ENCODE measurements at places on chromosomes 1 and 21. TPM values are rescaled to one million over a fixed set of nuclear protein-coding genes. Genes with fewer than 3 reads are reported as not detected.

- DNase-seq, result no peak
Observed at GRCh38 chr1:210464519-210465039, 135.9 kb downstream of the HHAT start.

DNA sequence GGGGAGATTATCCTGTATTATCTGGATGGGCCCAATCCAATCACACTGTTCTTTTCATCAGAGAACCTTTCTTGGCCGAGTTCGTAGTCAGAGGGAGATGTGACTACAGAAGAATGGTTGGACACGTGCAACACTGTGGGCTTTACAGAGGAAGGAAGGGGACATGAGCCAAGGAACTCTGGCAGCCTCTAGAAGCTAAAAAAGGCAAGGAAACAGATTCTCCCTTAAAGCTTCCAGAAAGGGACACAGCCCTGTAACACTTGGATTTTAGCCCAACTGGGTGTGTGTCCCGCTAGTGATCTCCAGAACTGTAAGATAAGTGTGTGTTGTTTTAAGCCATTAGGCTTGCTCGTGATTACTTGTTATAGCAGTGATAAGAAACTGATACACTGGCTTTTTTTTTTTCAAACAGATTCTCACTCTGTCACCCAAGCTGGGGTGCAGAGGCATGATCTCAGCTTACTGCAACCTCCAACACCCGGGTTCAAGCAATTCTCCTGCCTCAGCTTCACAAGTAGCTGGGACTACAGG, 53.9 kb upstream of the FBXO28 start:
- no peak for DNase-seq

DNA sequence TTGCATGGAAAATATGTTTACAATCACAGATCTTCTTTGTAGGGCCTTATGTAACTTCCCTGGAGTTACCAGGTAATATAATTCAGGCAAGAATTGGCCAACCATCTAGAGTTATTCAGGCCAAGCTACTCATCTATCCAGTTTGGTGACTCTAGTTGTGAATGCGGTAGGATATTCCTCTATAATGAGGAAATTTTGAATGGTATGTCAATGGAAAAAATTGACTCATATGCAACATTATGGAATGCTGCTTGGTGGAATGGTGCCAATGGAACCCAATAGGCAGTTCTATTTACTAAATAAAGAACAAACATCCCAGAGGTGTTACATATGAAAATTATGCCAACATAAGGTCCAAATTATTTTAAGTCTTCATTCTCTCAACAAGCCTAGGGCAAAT, 5.6 kb upstream of the TNFSF18 start:
- DNase-seq, result no peak

- DNase-seq, result no peak
Observed at GRCh38 chr1:183129921-183130690, 56.0 kb upstream of the LAMC2 start.

- no peak for DNase-seq
Observed at GRCh38 chr1:61640531-61641530, 84.1 kb downstream of the TM2D1 start.

- DNase-seq, result no peak
Observed at GRCh38 chr1:235919833-235920441, 53.2 kb upstream of the LYST start.

DNA sequence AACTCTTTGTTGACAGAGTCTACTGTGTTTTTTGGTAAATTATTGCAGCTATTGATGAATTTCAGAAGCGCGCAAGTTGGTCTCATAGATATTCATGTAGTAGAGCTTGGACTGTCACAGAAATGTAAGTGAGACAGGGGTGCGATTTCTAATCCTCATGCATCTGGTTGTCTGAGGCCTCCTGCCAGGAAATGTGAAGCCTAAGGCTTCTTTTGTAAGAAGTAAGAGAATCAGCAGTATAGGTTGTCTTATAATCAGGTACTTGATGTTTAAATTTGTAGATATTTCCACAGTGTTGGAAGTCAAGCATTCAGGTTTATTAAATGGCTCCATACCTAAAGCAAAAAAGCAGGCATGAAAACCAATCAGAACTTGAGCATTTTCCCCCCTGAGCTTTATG, 332.9 kb upstream of the FMN2 start:
- DNase-seq, result no peak

GRCh38 chr1:179917601-179918429, 35.7 kb downstream of the TOR1AIP1 start:
- DNase-seq, result no peak

GRCh38 chr1:15180945-15181523, 27.5 kb downstream of the TMEM51 start:
- DNase-seq, result no peak

DNA sequence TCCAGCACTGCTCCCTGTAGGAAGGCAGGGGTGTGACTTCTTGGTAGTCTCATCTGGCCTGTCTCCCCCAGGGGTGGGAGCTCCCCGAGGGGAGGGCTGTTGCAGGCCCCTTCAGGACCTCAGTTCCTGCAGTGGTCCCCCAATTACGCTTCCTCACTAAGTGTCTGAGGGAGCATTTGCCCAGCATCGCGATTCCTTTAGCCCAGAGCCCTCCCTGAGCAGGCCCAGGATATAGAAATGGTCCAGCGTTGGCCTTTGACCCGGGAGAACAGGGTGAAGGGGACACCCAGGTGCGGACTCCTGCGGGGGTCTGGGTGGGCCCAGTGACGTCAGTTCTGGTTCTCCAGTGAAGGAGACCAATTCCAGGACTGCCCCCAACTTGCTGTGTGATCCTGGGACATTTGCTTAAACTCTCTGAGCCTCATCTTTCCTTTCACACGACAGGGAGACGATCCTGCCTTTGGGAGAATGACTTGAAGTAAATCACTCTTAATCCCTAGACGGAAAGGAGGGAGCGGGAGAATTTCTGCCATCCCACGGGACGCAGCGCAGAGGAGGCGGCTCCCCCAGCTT, 32.6 kb upstream of the BTG2 start:
- no peak for DNase-seq

DNA sequence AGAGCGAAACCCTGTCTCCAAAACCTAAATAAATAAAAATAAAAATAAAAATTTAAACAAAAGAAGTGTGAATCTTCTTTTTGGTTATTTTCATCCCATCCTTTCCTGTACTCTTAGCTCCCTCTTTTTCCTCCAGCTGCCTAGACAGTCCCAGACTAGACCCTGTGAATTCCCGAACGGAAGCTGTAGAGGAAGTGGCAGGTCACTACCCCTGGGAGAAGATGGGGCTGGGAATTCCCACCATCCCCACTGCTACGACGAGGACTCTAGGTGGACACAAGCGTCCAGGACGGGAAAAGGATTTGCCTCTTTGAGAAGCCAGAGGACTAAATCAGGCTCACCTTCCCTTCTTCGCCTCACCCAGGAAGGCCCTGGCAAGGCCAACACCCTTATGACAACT, 12.6 kb downstream of the RHBDL2 start:
- peak; percentile 34 for DNase-seq

- no peak for DNase-seq
Observed at GRCh38 chr1:208885060-208885459, 640.9 kb upstream of the PLXNA2 start.

DNA sequence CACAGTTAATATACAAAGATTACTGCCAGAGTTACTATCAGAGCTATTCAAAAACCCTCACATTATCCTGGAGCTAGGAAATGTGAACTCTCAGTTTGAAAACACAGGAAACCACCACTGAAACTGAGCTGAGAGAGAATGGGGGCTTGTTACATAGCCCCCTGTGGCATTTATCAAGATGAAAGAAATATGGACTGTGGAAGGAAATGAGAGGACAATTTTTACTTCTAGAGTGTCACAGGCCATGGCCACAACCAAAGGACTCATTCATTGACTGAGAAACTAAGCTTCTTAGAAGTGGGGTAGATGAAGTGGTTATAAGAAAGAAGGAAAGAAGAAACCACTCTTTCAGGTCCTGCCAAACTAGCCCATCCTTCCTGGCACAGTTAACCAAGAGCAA, 25.3 kb downstream of the DSTYK start:
- no peak for DNase-seq

DNA sequence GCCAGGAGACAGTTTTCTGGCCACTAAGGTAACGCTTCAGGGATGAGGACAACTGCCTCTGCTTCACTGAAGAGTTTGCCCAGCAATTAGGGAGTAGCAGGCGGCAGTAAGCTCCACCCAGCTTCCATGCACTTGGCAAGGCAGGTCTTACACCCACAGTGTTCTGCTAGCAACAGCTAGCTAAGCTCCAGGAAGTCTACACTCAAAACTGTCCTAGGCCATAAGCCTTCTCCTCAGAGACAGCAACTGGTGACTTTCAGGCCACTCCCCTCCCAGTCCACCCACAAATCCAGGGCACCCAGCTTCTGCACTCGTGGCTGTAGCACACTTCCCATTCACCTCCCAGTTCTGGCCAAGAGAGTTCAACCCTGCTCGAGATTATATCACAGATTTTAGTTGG, 47.3 kb downstream of the KMO start:
- no peak for DNase-seq

DNA sequence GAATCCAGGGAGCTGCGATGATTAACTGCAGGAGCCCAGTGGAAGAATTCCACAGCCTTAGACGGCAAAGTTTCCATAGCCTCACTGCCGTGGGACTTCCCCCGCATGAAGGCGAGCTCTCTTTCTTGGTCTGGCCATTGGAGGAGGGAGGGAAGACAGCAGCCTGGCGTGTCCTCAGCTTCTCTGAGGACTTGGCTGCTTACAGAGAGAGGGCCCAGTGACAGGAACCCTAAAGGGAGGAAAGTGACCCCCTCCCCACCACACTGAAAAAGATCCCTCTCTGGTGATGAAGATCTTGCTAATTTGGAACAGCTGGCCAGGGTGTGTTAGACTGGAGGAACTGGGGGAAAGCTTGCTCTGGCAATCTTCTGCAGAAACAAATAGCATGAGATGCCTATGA, 41.0 kb downstream of the ATP2B4 start:
- DNase-seq, result no peak

- no peak for DNase-seq
Observed at GRCh38 chr1:2523891-2524609, 2.3 kb downstream of the PANK4 start.

GRCh38 chr1:109252893-109253802, 3.8 kb downstream of the CELSR2 start:
- peak; percentile 96 for DNase-seq

- no peak for DNase-seq
Observed at GRCh38 chr1:84415396-84415795, 17.1 kb downstream of the DNASE2B start.

The CEP104 gene
- 21.7 TPM for total RNA-seq

The ARTN gene
- total RNA-seq, result not detected

The OR6N2 gene
- not detected for total RNA-seq

The AMY1B gene
- total RNA-seq, result not detected

The MYCL gene
- 0.88 TPM for total RNA-seq

The NMNAT2 gene
- 2.5 TPM for total RNA-seq

The IL19 gene
- total RNA-seq, result not detected

The RAB7B gene
- total RNA-seq, result 7.7 TPM

The KLHDC9 gene
- 1.5 TPM for total RNA-seq

The DNAJC6 gene
- total RNA-seq, result 10.5 TPM

The SMYD3 gene
- total RNA-seq, result 162 TPM

The BROX gene
- total RNA-seq, result 77.4 TPM

The FMO1 gene
- not detected for total RNA-seq

The RASAL2 gene
- 59.4 TPM for total RNA-seq

The MROH9 gene
- total RNA-seq, result under 0.01 TPM

The ACTL8 gene
- not detected for total RNA-seq

The S100A4 gene
- total RNA-seq, result 21.5 TPM

The ZSCAN20 gene
- 11.2 TPM for total RNA-seq
